COR-L47 (cell line): ENCODE measurements at places on chromosomes 2 and 18.

GRCh38 chr2:148179724-148180123 is 158.8 kb downstream of the MBD5 start:
- DNase-seq: no peak

DNA sequence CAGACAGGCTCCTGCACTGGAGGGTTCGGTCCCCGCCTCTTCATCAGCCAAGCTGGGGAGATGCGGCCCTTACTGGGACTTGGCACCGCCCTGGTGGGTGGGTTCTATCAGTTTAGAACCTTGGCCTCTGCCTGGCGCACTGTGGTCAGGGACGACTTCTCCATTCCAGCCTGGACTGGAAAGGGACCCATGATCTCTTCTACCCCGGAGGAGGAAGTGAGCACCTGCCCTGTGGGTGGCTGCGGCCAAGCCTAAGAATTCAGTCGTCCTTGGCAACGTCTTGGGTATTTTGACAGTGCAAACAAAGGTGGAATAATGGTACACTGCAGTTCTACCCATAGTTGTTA is 106.9 kb upstream of the CD302 start:
- no peak for DNase-seq

- DNase-seq: no peak
These were observed 162.0 kb downstream of the RTP5 start for GRCh38 chr2:242031481-242032019.

- DNase-seq: peak; percentile 17
These were observed 34.5 kb downstream of the COL3A1 start for GRCh38 chr2:189008555-189009262.

DNA sequence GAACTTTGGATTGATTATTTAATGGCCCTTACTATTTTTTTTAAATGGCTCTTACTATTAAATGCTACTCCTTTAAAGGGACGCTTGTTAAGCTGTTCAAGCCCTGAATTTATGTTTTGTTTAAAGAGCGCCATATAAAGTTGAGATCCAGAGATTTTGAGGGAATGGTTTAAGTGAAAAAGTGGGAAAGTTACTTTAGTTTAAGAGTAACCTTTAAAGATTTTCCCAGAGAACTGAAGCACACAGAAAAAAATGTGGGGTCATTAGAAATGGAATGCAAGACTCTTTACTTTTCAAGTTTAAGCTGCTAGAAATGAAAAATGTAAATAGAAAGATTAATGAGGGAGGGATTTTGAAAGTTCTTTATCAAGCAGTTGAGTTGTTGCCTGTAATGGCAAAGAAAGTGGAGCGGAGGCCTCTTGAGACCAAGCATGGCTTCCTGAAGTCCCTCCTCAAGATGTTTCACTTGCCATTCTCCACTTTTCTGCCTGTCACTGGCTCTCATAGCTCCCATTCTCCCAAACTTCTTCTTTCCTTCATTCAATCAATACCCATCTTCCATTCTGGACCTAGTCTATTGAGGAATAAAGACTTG is 93.2 kb downstream of the KCNS3 start:
- no peak for DNase-seq

DNA sequence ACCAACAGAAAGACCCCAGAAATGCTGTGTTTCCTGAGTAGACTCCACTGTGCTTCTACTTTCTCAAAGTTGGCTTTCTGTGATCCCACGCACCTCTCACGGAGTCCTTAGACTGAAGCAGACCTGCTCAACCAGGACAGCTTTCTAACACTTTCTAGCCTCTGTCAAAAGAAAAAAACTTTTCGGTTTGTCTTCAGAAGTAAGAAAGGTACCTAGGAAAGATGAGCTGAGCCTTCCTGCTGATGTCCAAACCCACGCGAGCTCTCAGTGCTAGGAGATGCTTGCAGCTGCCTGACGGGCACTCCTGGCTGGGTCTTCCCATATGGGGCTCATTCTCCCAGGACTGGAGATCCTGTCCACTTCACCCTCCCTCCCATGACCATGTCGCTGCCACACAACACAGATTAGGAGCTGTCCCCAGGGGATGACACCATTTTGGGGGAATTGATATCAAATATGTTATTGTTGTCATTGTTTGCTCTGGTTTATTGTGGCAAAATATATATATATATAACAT is 49.2 kb upstream of the DAPL1 start:
- DNase-seq: no peak

DNA sequence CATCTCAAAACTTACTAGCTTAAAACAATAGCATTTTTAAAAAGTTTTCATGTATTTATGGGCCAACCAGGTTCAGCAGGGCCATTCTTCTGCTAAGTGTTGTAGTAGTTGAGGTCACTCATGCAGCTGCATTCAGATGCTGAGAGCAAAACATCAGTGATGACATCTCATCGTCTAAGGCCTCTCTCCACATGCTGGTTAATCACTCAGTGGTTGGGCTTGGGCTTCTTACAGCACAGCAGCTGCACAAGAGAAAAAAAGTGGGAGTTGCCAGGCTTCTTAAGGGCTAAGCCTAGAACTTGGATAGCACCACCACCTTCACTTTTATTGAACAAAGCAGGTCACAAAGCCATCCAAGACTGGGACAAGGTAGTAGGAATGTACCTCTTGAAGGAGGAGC is 190.3 kb downstream of the IRS1 start:
- DNase-seq: no peak

DNA sequence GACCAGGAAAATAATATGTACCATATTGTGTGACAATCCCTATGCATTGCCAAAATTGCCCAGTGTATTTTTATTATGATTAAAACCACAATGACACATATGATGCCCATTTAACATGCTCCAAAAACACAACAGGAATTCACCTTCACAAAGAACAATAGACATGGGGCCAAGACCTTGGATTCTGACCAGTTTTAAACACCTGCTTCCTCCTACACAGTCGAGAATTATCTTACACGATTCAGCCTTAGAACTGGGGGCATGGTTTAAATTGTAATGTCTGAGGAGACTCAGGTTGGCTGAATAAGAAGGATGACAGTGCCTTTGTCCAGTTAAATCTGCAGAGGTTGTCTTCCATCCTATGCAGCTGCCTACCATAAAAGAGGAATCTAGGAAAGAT is 212.7 kb downstream of the PLCL1 start:
- DNase-seq: peak; percentile 4

- no peak for DNase-seq
These were observed 154.0 kb downstream of the PMAIP1 start for GRCh38 chr18:60053747-60054304.

DNA sequence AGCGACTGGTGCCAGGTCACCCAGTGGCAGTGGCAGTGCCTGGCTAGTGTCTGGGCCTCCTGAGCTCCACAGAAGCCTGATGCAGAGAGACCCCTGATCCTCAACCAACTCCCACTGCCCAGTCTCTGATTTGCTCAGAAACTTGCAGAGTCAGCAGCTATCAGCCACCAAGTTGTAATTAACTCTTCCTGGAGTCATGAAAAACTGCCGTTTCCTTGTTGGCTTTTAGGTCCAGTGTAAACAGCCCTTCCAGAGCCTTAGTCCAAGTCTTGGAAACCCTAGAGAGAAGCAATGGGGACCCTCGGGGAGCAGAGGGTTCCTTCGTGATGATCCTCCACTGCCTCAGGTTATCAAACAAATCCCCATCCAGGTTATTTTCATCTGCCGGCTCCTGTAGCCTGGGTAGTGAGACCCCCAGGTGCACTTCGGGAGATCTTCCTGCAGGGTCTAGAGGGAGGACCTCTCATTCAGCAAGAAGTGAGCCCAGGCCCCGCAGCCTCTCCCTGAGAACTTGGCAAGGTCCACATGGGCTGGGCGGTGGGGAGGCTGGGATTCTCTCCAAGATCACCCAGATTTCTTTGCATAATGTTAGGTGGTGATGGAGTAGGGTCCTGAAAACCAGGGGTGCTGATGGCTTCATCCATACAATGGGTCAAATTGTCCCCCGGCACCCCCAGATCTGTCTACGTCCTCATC is 137.7 kb upstream of the HDAC4 start:
- DNase-seq: no peak

- no peak for DNase-seq
These were observed 1.7 kb downstream of the MBOAT2 start for GRCh38 chr2:9001778-9002177.

- peak; percentile 16 for DNase-seq
These were observed 299.2 kb downstream of the TDRD15 start for GRCh38 chr2:21422724-21423522.

GRCh38 chr2:75142081-75142480 is 57.2 kb downstream of the TACR1 start:
- DNase-seq: no peak

GRCh38 chr18:29496152-29496680 is 1319.3 kb upstream of the CDH2 start:
- no peak for DNase-seq

GRCh38 chr2:12587729-12588522 is 128.8 kb upstream of the TRIB2 start:
- no peak for DNase-seq

GRCh38 chr18:24988253-24988840 is 363.6 kb downstream of the ZNF521 start:
- DNase-seq: no peak

DNA sequence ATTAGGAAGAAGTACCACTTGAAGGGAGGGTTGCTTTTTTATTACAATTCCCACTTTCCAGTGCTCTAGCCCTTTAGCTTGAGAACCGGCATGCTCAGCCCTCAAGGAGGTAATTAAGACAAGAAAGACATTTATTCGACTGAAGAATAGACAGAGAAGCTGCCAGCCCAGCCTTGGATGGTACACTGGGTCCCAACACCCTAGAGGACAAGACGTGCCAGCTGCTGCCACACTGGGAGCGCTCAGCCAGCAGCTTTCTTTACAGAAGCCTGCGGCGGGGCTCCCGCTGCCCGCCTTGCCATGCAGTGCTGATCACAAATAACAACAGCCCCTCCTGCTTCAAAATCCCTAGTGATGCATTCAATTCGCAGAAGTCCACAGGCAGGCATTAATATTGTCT is 746.3 kb upstream of the RAB6C start:
- DNase-seq: no peak

- peak; percentile 86 for DNase-seq
These were observed 153.6 kb downstream of the UPP2 start for GRCh38 chr2:158255257-158255656.

GRCh38 chr2:230382108-230382507 is 33.9 kb upstream of the SP100 start:
- no peak for DNase-seq

DNA sequence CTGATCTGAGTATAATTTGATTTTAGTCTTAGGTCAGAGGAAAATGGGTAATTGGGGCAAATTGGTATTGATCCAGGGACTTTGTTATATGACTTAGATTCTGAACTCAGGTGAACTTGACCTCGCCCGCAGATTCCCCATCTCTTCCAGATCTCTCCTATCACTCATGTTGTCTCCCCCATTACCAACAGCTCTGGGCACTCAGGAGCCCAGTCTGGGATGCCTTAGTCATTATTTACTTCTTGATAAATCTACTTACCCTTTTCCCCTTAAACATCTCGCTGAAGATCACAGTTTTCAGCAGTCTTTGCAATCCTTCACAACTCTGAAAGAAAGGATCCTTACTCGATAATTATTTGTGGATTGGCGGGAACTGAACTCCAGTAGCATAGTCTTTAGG is 19.6 kb upstream of the HNMT start:
- DNase-seq: no peak

DNA sequence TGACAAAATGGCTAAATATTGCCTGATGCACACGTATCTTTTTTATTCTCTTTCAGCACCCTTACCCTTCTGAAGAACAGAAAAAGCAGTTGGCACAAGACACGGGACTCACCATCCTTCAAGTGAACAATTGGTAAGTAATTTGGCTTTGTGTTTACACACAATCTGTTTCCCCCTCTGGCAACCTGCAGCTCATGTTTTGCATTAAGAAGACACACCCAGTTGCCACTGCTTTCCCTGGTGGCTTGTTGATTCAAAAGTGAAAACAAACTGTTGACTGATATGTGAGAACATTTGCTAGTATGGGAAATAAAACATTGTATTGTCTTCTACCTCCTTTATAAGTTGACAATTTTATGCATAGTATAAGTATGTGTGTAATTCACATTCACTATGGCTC is 113.0 kb downstream of the MEIS1 start:
- DNase-seq: peak; percentile 82
